ENCODE measurements at places on chromosomes 16 and 17. TPM values are rescaled to one million over a fixed set of nuclear protein-coding genes. Genes with fewer than 3 reads are reported as not detected.

Gene OR1A1
- not detected for total RNA-seq

Gene ITGAX
- 1.2 TPM for total RNA-seq

Gene IGSF6
- total RNA-seq, result 1.2 TPM

Gene CACNG5
- total RNA-seq, result not detected

Gene TP53TG3E
- total RNA-seq, result not detected

Gene CCDC144A
- total RNA-seq, result 14.2 TPM

Gene TOM1L1
- total RNA-seq, result 7.1 TPM

Gene RND2
- 0.64 TPM for total RNA-seq

Gene CFAP52
- not detected for total RNA-seq

Gene KRT33B
- not detected for total RNA-seq

Gene KRT32
- total RNA-seq, result not detected

Gene SMURF2
- total RNA-seq, result 10.5 TPM

Gene CLEC19A
- not detected for total RNA-seq

Gene SLC47A1
- total RNA-seq, result 0.96 TPM

Gene PPP1R27
- not detected for total RNA-seq

Gene KCNJ2
- 23.9 TPM for total RNA-seq

Measured in transverse colon (tissue), 4 donors.